Activated CD4-positive, alpha-beta T cell treated with anti-CD3 and anti-CD28 coated beads, Interleukin-2, amount 50 U/mL, for 4 hours (primary cell): ENCODE measurements at places on chromosomes 5 and 9.

DNA sequence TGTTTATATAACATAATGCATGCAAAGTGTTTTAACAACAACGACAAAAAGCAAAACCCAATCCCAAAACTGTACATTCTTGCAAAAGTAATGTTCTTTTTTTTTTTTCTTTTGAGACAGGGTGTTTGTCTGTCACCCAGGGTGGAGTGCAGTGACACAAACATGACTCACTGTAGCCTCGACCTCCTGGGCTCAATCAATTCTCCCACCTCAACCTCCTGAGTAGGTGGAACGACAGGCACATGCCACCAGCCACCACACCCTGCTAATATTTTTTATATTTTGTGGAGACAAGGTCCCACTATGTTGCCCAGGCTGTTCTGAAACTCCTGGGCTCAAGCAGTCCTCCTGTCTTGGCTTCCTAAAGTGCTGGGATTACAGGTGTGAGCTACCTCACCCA is 13.6 kb upstream of the HAVCR1 start:
- no peak for DNase-seq

DNA sequence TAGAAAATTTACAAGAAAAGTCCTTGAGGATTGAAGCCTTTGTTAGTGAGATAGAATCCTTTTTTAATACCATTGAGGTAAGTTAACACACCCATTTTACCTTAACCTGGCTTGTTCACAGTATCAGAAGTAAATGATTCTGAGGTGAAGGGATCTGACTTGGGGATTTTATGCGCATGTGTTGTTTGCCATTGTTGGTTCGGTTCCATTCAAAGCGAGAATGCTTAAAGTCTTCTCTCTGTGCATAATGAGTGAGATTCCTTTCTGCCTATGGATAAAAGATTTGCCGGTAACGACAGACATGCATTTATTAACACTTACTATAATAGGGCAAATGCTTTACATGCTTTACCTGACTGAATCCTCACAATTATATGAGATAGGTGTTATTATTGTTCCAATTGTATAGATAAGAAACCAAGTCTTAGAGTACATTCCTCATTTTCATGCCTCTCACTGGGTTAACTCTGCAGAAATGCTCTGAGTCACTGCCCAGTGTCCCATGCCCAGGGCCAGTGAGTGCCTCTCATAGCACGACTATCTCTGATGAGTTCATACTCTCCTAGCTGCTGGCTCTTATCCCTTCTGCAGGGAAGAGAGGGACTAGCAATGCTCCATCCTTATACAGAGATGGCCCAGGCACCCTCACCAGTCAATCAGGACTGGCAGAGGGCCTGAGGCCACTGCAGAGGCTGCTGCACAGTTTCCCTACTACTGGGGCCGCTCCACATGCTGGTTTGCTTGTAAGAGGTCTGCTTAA is 54.4 kb downstream of the CMYA5 start:
- no peak for DNase-seq

DNA sequence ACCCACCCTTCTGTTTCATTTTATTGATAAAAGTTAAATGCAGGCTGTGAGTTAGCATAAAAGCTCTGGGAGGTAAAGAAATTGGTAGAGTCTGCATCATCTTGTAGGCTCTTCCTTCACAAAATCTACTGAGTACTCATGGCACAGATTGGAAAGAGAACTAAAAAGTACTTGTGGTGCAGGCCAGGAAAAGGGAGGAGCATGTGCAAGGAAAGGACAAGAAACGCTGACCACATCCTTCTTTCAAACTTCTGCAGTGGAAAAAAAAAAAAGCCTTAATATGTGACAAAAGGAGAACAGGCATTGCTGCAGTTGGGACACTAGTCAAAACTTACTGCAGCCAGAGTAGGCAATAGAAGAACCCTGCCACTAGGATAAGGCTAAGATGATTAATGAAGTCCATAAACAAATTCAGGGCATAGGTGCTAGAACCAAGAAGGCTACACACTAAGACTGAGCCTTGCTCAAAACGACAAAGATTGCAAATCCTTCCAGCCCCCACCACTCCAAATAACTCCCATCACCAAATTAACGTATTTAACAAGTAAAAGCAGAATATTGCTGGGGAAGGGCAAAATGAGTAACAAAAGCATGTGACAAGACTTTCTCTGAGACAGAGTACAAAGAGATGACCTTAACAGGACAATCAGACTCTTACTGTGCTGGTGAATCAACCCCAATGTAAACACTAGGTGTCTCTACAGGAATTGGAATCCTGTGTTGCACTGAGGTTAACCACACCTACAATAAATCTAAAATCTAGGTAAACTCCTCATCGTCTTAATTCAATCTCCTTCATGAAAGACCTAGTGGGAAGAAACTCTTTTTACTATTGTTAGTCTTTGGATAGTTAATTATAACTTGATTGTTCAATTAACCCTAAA is 1024.8 kb downstream of the TLE1 start:
- DNase-seq = no peak

GRCh38 chr9:130327070-130327780 is 61.7 kb downstream of the HMCN2 start:
- DNase-seq = no peak

DNA sequence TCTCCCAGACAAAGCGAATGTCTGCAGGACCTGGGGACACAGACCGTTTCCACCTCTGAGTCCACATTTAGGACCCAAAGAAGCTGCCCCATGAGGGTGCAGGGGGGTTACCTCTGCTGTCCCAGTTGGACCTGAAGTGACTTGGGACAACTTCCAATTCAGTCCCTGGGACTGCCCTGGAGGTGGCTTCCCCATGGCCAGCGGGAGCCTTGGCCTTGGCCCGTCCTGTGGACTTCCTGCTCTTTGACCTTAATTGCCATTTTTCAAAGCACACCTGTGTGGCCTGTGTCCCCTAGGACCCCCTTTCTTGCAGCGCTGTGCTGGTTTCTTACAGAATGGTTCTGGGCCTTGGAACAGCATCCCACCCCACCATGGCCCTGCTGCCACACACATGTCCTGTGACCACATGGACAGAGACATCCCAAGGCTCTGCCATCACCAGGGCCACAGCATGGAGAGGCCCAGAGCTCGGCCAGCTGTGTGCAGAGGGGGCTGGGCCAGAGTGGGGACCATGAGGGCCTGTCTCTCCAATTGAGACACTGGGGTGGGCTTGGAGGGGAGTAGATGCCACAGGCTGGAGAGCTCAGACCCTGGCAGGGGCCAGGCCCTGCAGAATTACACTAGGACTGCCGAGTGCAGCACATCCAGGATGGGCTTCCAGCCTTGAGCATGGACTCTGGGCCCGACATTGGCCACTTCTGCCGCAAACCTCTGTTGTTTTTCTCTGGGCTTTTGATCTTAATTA is 45.8 kb downstream of the SECISBP2 start:
- no peak for DNase-seq

DNA sequence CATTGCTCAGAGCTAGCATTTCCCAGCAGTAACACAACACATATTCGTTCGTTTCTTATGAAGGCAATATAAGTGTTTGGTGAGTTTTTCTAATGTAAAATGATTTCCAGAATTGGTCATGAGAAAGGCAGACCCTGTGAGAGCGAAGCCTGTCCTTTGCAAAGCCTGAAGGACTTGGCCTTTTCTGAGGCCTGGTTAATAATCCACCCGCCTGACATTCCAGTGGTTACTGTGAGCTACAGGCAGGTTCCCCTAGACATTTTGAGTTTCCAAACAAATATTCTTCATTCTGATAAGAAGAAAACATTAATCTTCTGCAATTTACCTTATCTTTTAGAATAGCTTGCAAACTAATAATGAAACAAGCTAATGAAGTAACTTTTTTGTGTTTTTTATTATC is 38.0 kb downstream of the ADAMTS16 start:
- no peak for DNase-seq

DNA sequence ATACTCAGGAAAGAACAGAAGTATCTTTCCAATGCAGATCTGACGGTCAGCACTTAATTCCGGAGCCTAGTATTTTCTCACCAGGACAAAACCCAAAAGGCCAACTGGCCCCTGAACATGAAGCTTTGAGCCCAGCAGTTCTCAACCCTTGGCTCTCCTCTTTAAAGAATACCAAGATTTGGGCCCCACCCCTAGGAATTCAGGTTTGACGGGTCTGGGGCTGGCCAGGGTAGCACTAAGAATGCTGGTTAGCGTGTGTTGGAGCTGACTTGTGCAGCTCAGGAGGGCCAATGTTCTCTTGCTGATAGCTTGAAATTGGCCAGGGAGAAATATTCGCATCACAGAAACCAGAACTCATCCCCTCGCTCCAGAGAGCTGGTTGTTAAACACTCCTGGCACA is 88.3 kb upstream of the PTCH1 start:
- no peak for DNase-seq

GRCh38 chr5:137684761-137685160 is 51.1 kb downstream of the KLHL3 start:
- no peak for DNase-seq

DNA sequence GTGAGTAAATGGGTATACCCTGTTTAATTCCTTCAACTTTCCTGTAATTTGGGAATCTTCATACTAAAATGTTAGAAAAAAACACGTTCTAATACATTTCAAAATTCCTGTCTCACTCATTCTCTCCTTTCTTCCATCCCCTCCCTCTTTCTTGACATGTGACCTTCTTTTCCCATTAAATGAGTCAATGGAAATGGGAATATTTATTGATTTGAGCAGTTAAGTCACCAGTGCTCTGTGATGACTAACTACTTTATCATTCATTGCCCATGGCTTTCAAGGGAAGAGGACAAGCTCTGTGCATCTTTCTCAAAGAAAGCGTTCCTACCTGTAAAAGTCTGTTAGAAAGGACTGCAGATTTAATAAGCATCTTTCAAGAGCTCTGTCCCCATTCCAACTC is 144.4 kb upstream of the MAP3K1 start:
- DNase-seq = no peak

- DNase-seq = no peak
Measured at GRCh38 chr9:136943291-136944211, 987 bp downstream of the FBXW5 start.

GRCh38 chr9:129336601-129337331 is 158.7 kb upstream of the IER5L start:
- DNase-seq = no peak

DNA sequence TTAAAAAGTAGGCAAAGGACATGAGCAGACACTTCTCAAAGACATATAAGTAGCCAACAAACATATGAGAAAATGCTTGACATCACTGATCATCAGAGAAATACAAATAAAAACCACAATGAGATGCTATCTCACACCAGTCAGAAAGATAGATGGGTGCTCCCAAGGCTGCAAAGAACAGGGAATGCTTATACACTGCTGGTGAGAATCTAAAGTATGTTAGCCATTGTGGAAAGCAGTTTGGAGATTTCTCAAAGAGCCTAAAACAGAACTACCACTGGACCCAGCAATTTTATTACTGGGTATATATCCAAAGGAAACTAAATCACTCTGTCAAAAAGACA is 154.2 kb downstream of the NDUFS4 start:
- DNase-seq = no peak

GRCh38 chr5:172564883-172565282 is 76.2 kb upstream of the NEURL1B start:
- DNase-seq = no peak

DNA sequence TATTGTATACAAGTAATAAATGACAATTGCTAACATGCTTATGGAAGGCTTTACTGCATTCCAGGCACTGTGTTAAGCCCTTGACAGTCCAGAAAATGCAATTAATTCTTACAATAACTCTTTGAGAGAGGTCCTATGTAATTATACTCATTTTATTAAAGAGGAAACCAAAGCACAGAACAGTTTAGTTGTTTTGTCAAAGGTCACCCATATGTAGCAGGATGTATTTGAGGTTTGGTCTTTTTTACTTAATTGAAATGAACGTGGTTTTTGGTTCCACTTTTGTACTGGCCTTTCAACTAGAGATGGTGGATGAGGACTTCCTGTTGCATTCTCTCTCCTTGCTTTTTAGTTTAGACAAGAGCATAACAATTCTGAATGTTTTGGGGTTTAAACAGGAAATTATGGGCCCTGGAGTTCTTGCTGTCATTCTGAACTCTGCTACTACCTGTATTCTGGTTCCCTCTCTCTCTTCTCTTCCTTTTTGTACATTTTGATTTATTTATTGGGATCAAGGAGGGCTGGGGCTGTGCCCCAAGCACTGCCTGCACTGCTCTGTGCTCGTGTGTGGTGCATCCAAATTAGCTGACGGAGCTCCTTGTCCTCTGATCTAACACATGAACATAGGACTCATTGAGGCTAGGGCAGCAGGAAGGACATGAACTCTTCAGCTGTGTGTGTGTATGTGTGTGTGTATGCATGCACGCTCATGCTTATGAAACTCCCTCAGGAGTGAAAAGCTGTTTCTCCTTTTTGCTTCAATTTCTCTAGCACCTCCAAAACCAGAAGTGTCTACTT is 47.4 kb downstream of the SLC28A3 start:
- DNase-seq = no peak

DNA sequence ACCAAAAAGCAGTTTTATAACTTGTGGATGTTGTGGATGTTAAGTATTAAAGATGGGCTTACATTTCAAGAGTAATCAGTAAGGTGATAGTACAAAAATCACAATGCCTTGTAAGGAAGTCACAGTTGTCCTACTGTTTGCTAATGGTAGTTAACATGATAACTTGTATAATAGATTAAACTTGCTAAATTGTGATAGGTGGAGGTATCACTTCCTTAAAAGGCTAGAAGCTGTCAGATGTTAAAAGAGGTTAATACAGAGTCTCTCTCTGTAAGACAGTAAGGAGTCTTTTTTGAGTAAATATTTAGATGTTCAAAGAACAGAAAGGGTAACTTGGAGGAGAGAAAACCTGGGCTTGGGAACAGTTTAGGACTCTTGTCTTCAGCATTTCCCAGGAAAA is 14.2 kb upstream of the MACIR start:
- no peak for DNase-seq

DNA sequence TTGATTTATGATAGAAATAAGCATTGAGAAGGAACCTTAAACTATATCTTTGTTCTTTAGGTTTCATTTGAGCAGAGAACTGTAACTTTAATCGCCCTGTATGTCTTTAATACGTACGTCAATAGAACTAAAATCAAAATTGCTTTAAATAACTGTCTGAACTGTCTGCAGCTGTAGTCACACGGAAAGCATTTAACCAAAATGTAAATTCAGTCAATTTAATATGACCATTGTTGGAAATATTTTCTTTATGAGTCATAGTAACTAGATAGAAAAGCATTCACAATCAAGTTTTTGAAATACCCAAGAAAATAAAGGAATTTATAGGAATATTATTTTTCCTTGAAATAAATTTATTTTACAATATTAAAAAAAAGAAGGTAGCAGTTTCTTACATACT is 157.1 kb upstream of the CDH6 start:
- DNase-seq = no peak

GRCh38 chr5:11324521-11325289 is 563.7 kb upstream of the DAP start:
- no peak for DNase-seq

GRCh38 chr5:179268966-179269693 is 76.1 kb downstream of the ADAMTS2 start:
- no peak for DNase-seq
